ENCODE measurements at places on chromosomes 6 and 20.

DNA sequence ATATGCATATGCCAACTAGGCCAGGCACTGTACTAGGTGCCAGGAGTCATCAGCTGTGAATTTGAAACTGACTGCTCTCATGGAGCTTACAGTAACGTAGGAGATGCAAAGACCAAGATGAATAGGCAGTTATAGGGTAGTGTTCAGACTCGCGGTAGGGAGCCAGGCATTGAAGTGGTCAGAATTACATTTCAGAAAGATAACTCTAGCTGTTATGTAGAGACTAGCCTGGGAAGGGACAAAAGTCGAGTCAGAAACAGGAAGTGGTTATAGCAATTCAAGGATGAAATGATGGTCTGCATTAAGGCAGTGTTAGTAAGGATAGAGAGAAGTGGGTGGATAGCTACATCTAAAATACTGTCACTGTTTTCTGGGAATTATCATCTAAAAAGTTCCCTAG, 56.6 kb downstream of the PCMT1 start:
- DNase-seq, result no peak

DNA sequence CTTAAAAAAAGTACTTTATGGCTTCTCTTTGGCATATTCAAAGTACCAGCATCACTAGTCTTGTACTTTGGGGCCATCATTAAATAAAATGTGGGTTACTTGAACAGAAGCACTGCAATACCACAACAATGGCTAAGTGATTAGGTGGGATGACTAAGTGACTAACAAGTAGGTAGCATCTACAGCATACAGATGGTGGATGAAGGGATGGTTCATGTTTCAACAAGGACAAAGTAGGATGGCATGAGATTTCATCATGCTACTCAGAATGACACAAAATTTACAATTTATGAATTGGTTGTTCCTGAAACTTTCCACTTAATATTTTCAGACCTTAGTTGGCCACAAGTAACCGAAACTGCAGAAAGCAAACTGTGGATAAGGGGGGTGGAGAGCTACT, 7.7 kb downstream of the MPC1 start:
- DNase-seq, result no peak

GRCh38 chr20:35104685-35105295, 12.2 kb upstream of the TRPC4AP start:
- DNase-seq, result no peak

DNA sequence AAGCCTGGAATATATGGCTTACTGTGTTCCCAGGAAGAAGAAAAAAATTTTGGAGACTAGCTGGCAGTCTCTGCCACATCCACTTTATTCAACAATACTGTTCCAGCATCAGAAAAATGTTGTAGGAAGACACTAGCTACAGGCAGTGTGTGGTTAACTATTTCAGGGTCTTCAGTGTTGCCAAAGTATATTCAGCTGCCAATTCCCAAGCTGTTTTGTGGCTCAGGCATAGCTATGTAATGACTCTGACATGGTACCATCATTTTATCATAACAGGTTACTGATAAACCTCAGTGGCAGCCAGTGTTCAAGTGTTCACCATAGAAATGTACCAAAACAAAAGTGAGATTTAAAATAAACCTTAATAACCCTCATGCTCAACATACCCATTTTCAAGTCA, 503.1 kb downstream of the ADGRB3 start:
- no peak for DNase-seq

DNA sequence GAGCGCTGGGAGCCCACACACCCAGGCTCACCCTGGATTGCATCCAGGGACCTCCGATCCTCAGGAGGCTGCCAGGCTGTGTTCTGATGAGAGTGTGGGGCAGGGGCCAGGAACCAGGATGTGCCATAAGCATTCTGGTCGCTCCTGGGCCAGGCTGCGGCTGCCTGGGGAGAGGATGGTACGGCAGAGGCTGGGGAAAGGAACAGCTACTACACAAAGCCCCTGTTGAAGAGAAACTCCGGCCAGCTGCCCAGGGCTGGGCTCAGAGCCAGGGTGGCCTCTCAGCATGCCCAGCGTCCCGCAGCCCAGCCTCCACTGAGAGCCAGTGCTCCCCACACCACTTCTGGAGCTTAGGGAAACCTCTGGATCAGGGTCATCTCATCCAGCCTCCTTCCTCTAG, 21.7 kb upstream of the OCSTAMP start:
- no peak for DNase-seq

GRCh38 chr6:2943564-2943955, 27.8 kb downstream of the SERPINB6 start:
- no peak for DNase-seq

- no peak for DNase-seq
Measured at GRCh38 chr20:2084703-2085102, 16.9 kb upstream of the STK35 start.

GRCh38 chr20:1813101-1813529, 82.1 kb upstream of the SIRPA start:
- DNase-seq, result no peak

- DNase-seq, result no peak
Measured at GRCh38 chr20:56805966-56806365, 176.9 kb downstream of the TFAP2C start.

GRCh38 chr6:3349388-3350251, 90.9 kb downstream of the PSMG4 start:
- DNase-seq, result no peak

GRCh38 chr20:59988141-59988540, 29.9 kb downstream of the CDH26 start:
- DNase-seq, result no peak

DNA sequence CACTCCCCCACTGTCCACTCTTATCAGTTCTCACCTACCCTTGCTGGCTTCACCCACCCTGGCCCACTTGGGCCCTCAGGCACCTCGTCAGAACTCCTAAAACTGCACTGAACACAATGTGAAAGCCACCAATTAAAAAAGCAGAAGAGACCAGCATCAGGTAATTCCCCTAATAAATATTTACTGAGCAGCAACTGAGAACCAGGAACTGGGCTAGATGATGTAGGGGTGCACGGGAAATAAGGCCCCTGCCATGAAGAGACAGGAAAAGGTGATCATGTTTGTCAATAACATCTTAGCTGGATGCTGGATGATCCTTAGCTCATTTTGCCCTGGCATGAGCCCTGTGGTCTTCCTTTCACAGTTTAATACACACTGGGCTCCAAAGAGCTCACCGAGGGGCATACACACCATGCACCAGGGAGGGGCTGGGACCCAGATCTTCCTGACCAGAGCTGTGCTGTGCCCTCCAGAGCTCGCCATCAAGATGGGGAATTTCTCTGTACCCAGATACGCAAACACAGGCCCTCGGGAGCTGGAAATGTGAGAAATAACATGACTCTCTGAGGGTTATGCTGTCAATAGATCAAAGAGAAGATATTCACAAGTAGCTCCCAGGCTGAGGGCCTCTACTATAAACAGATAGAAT, 113.6 kb upstream of the SLC22A16 start:
- DNase-seq, result no peak

DNA sequence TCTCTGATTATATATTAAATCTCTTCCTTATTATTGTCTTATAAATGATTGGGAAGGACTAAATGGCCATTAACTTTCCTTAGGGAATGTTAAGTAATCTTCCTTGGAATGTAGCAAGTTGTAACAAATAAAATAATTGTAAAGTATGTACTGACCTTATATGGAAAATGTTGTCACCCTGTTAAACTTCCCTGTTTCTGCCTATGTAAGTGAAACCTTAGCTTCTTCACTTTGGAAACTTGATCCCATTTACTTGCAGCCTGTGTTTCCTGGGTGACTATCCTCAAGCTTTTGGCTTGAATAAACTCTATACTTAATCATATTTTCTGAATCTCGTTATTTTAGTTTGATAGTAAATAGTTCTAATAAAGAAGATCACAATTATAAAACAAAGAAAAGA, 519.5 kb upstream of the PTCHD4 start:
- no peak for DNase-seq

DNA sequence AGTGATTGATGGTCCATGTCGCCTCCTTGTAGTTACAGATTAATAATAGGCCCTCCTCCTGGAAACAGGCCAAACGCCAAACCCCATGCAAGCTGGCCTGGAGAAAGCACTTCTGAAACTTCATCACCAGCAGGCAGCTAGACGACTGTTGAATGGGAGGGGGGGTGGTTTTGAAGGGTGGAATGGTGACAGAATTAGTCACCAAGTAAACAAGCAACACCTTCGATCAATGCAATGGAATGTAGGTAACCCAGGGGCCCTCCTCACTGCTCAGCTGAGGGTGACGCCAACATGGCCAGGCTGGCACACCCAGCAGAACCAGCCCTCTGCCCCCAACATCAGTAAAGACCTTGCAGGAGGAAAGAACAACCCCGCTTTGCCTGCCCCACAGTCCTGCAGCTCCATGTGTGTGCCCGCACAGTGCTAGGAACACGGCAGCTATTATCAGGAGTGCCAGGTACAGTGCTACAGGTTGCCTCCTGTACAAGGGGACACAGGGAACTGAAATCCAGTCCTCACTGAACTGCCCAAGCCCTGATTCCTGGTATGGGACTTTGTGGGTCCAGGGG, 2.7 kb downstream of the BCAS1 start:
- no peak for DNase-seq

DNA sequence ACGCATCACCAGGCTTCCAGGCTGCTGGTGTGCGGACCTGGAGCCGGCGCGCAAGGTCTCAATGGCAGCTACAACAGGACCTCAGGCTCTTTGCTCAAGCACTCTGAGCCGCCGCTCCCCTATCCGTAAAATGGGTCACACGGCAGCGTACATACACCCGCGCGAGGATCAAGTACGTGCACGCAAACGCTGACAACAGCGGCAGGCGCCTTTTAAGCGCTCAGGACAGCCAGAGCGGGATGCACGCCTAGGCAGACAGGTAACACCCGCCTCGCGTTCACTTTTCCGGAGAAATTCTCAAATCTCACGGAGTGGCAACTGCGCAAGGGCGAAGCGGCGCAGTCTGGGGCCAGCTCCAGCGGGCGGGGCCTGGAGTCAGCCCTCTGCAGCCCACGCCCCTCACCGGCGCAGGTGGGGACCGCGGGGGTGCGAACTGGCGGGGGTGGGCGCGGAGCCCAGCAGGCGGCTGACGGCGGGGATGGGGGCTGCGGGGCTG, 535 bp downstream of the EXOC2 start:
- DNase-seq, result peak; percentile 66

DNA sequence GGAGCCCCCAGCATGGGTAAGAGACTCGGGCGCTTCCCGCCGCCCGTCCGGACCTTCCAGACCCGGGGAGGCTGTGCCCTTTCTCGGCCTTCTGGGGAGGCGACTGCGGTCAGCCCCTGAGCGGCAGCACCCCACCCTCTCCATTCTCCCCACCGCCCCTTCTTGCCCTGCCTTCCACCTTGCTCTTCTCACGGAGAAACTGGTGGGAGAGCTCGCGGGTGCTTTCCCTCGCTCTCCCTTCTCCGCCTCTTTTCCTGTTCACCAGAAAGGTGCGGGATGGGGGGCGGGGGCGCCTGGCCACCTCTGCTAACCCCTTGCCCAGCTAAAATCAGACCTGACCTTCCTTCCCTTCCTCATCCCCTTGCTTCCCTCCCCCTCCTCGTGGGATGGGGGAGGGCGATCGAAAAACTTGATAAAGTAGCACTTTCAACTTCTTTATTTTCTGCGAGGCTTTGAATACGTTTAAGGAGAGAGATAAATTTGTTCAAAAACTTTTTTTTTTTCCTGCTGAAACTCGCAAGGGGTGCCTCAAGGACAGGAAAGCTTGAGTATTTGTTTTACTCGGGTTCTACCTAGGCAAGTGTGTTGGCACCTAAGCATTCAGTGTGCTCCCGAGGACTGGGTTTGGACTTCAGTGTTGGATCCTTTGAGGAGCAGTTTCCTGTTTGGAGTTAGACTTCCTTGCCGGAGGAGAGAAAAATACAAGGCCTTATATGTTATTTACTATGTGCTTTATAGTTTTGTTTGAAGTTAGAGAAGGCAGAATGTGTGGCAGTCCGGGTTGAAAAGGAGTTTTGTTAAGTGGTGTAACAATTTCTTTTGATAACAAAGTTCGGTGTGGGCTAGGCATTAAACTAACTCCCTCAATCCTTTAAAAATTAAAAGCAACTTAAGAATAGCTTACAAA, 897 bp downstream of the CD2AP start:
- DNase-seq, result no peak

- no peak for DNase-seq
Measured at GRCh38 chr6:96651816-96652215, 88.9 kb downstream of the FHL5 start.

- no peak for DNase-seq
Measured at GRCh38 chr6:152634773-152635172, 2.4 kb downstream of the SYNE1 start.

GRCh38 chr6:169269180-169270076, 15.8 kb upstream of the THBS2 start:
- DNase-seq, result no peak

DNA sequence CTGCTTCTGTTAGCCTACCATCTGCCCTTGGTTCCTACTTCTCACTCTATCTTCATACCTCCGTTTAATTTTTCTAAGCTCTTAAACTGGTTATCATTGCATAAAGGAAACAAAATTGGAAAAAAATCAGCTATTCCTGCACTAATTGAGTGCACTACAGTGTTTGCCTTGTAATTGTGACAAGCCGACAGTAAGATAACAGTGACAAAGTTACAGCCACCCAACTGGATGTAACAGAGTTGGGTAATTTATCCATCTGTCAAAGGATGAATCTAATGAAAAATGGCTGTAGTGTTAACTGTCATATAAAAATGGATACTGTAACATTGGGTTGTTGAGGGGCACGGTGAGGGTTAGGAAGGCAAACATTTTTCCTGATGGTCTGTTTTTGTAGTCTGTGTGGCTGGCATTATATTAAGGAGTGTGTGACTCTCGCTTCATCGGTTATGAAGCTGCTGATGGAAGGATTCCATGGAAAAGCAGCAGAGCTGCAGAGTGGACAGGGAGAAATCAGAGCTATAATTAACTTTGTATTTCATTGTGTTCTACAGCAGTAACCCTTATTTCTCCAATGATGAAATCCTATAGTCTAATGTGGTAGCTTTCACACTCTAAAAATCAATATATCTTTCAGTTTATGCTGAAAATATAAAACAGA, 12.7 kb downstream of the PBOV1 start:
- no peak for DNase-seq

- no peak for DNase-seq
Measured at GRCh38 chr20:1124421-1124820, 6.0 kb downstream of the PSMF1 start.

DNA sequence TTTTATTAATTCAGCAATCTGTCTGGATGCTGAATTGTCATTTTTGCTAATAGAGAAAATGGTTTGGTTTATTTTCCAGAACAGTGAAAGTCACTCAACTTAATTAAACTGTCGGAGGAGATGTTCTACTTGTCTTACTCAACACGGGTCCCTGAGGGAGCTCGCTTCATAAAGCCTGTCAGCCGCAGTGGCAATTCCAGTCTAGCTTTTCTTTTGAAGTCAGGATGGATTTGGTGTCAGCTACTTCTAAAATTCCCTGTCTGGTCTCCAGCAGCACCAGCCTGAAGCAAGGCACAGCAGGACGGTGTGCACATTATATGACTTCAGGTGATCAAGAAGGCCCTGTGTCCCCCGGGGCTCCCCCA, 261.5 kb downstream of the SLC24A3 start:
- DNase-seq, result no peak

GRCh38 chr20:14576196-14576877, 238.9 kb upstream of the FLRT3 start:
- no peak for DNase-seq

All from activated T-helper 1 cell treated with anti-CD3 and anti-CD28 coated beads, Interleukin-2, amount 50 U/mL, for 16 hours (primary cell).